C1 segment of cervical spinal cord (tissue), 14 donors: ENCODE measurements at places on chromosomes 12 and 14.
A peak's percentile ranks its signal among the peaks of the same experiment; 100 is the strongest.

DNA sequence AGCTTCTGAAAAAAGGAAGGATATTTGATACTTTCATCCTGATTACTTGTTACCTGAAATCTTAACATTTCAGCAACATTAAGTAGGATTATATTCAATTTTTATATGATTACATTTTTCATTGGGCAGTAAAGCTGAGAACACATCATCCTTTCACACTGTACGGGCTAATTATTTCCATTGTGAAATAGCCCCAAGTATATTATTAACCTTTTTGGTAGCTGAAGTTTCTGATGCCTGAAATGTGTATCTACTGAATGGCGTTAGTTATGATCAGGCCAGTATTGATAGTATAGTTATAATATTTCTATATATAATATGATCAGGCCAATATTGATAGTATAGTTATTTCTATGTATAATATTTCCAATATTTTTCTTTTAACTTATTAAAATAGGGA lies 10.1 kb downstream of the SPATS2 start:
- no peak for DNase-seq

- peak; percentile 52 for DNase-seq
Observed at GRCh38 chr14:51094282-51094821, 553 bp downstream of the TRIM9 start.

DNA sequence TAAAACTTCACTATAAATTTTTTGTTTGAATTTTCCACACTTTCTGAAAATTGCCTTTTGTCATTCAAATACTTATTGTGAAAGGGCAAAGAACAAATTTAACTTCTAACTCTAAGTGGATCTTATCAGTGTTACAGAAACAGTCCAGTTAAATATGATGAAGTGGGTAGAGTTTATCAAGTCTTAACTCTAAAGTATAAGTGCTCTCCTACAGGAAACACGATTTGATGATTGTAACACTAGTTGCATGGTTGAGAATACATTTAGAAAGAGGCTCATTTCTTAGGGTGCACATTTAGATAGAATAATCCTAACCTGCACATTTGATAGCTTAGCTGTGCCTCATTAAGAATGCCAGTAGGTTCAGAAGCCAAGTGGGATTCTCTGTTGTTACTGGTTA lies 838.3 kb upstream of the ATXN7L3B start:
- DNase-seq: no peak

DNA sequence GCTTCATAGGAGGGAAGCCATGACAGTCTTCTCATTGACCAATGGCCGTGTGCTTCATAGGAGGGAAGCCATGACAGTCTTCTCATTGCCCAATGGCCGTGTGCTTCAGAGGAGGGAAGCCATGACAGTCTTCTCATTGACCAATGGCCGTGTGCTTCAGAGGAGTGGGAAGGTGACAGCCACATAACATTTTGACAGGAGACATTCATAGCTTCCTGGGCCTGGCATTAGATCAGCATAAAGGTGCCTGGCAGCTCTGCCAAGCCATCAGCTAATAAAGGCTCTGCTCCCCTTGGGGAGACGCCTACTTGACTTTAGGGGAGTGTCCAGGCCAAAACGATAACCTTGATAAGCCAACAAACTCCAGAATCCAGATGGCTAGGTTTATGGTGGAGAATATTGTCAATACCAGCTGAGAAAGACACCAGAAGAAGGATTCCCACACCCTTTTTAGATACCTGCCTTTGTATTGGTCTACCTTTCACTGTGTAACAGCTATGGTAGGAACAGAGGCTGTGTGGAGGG lies 274.0 kb upstream of the FKBP4 start:
- no peak for DNase-seq

DNA sequence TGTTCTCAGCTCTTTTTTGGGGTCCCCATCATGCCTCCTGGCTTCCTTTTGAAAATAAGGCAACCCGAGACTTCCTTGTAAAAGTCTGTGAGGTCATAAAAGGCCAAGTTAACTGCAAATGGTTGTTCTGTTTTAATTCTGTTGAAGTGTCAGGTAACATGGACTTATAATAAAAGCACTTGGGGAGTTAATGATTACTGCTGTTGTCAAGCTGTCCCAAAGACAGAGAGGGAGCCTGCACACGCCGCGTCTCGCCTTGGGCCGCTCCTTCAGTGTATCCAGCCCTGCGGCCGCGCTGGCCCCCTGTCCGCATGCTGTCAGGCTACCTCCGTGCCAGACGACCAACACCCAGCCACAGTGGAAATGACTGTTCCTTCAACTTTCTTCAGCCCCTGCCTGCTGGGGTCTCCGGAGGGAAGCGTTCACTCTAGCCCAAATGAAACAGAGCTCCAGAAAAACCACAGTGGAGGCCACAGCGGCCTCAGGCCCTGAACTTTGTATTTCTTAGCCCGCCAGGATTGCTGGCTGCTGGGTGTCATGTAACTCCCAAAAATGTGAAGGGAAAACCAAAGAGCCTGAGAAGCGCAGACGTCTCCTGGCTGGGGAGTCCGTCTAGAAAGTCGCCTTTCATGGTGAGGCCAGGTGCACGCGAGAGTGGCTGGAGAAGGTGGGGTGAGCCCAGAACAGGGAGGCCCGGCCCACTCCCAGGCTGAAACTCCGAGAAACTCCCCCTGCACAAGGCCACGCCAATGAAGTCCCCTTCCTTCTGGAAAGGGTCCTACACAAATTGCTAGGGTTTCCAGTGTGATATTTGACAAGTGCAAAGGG lies 189.1 kb downstream of the ZFP36L1 start:
- no peak for DNase-seq

- no peak for DNase-seq
Observed at GRCh38 chr12:123788541-123788940, 26.4 kb downstream of the DNAH10 start.

- DNase-seq: no peak
Observed at GRCh38 chr12:129200576-129200975, 347.3 kb downstream of the GLT1D1 start.

GRCh38 chr14:69582212-69582611 lies 7.5 kb upstream of the CCDC177 start:
- no peak for DNase-seq

DNA sequence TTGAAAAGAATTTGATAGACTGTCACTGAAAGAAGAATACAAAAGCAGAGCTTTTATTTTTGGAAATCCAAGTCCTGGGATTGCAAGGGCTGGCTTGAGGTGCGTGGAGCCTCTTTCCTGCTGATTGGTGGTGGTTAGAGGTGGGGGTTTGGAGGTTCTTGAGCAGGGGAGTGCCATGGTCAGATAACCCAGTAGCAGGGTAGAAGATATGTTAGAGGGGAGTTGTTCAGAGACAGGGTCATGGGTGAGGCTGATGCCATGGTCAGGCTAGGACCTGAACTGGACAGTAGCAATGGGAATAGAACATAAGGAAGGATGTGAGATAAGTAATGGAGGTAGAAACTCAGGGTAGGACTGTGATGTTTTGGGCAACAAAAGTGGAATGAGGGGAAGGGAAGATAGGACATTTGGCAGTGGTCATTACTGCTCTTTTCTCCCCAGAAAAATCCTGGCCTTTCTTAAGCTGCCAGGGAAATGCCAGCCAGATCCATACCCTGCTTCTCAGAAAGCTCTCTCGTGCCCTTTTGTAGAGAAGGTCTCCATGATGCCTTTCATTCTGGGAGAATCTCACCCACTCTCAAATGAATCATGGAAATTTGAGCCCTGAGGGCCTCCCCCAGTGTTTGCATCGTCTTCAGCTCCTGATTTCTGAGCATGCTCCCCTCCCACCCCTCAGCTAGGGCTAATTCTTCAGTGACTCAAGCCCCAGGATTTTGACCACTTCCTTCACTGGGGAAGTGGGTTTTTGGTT lies 9.5 kb downstream of the EMP1 start:
- no peak for DNase-seq

DNA sequence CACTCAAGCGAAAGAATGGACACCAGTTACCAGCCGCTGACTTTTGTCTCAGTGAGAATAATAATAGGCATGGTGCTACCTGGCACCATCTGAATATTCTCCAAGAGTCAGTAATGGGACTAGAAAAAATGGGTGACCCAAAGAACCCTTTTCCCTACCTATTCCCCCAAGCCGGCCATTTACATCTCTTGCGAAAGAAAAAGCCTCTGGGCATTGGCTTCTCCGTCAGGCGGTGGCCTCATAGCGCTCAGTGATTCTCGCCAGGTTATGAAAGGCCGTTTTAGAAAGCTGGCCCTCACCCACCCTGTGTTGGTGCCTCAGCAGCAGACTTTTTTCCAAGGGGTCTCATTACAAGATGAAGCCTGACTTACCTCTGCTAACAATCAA lies 523 bp upstream of the SLC6A15 start:
- no peak for DNase-seq

DNA sequence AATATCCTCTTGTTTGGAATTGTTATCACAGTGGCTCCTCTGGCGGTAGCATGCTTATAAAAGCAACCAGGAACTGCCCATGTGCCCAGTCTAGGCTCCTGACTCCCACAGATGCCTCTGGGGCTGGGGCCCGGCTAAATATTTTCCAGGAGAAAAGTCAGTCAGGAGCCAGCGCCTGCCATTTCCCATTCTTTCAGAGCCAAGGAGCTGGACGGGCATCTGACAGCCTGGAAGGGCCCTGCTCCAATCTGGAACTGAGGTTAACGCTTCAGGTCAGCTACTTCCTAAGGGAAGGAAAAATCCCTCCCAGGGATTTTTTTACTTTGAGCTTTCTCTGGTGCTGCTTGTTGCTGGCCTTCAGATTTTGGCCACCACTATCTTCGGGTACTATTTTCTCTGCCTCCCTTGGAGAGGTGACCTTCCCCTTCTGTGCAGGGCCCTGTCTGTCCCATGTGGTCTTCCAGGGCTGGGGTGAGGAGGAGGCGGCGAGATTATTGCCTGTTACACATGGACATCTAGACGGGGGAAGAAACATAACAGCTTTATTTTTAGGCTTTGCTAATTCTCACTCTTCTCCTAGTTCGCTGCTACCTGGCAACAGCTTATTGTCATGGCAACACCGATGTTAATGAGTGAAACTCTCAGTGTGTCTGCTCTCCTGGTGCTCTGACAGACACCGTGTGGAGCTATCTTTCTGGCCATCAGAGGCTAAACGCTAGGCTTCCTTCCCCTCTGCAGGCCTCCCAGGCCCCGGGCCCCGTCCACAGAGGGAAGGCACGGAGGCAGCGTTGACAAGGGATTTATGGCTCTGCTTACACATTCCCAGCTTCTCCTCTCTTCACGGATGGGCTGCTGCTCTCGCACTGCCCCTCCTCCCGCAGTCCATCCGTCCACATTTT lies 160.4 kb downstream of the CACNA1C start:
- peak; percentile 80 for DNase-seq

DNA sequence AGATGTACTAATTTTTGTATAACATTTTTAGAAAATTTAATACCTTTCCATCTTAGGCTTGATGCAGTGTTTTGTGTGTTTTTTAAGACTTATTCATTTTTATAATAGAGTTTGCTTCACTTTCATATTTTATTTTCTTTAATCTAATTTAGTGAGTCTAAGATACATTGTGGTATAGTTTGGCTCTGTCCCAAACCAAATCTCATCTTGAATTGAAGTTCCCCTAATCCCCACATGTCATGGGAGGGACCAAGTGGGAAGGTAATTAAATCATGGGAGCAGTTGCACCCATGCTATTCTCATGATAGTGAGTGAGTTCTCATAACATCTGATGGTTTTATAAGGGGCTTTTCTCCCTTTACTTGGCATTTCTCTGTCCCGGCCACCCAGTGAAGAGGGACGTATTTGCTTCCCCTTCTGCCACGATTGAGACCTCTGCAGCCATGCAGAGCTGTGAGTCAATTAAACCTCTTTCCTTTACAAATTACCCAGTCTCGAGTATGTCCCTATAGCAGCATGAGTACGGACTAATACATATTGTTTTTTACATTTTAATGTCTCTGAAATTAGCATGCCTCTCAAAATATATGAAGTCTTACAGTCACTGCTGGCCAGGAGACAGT lies 34.9 kb downstream of the GABARAPL1 start:
- DNase-seq: no peak

GRCh38 chr14:74609721-74610120 lies 2.3 kb downstream of the LTBP2 start:
- no peak for DNase-seq

- DNase-seq: no peak
Observed at GRCh38 chr12:133058203-133059113, 21.1 kb downstream of the ZNF84 start.

DNA sequence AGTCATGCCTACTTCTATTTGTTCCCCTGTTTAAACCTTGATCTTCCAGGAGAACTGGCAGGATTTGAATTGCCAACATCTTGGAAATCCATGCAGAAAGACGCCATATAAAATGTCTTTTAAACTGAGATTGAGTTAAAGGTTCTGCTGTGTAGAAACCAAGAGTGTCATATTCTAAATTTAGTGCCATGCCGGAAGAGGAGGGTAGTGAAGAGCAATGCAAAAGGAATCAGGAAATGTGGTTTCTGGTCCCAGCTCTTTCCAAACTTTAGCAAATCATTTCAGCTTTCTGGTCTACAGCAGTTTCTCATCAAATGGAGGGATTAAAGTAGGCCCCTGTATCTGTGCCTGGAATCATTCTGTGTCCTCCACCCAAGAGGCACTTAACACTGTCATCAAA lies 85.7 kb downstream of the BTG1 start:
- no peak for DNase-seq

- peak; percentile 80 for DNase-seq
Observed at GRCh38 chr12:50074936-50075807, 10.0 kb upstream of the SMARCD1 start.

- DNase-seq: peak; percentile 29
Observed at GRCh38 chr14:101705733-101706508, 55.6 kb upstream of the PPP2R5C start.

- no peak for DNase-seq
Observed at GRCh38 chr12:9760699-9761418, at the start of gene CD69. Gene CD69 (minus strand): TSS chr12:9760901. CDS start chr12:9760820, 81 bp downstream.

DNA sequence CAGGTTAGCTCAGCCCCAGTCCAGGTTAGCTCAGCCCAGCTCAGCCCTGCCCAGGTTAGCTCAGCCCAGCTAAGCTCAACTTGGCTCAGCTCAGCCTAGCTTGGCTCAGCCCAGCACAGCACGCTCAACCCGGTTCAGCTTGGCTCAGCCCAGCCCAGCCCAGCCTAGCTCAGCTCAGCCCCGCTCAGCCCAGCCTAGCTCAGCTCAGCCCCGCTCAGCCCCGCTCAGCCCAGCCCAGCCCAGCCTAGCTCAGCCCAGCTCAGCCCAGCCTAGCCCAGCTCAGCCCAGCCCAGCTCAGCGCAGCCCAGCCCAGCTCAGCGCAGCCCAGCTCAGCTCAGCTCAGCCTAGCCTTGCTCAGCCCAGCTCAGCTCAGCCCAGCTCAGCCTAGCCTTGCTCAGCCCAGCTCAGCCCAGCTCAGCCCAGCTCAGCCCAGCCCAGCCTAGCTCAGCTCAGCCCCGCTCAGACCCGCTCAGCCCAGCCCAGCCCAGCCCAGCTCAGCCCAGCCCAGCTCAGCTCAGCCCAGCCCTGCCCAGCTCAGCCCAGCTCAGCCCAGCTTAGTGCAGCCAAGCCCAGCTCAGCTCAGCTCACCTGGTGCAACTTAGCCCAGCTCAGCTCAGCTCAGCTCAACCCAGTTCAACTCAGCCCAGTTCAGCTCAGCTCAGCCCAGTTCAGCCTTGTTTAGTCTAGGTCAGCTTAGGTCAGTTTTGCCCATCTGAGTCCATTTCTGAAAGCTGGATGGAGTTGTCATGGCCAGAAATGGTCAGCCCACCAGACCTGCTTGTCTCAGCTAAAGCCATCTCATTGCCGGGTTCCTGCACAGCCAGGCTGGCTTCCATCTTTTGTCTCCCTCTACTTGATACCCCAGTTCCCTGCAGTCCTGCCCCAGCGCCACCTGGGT lies 333.6 kb downstream of the TMEM121 start:
- no peak for DNase-seq
